CMK (cell line): ENCODE measurements at places on chromosomes 13 and 19.

GRCh38 chr13:109427695-109428094, 358.7 kb downstream of the IRS2 start:
- DNase-seq, result no peak

DNA sequence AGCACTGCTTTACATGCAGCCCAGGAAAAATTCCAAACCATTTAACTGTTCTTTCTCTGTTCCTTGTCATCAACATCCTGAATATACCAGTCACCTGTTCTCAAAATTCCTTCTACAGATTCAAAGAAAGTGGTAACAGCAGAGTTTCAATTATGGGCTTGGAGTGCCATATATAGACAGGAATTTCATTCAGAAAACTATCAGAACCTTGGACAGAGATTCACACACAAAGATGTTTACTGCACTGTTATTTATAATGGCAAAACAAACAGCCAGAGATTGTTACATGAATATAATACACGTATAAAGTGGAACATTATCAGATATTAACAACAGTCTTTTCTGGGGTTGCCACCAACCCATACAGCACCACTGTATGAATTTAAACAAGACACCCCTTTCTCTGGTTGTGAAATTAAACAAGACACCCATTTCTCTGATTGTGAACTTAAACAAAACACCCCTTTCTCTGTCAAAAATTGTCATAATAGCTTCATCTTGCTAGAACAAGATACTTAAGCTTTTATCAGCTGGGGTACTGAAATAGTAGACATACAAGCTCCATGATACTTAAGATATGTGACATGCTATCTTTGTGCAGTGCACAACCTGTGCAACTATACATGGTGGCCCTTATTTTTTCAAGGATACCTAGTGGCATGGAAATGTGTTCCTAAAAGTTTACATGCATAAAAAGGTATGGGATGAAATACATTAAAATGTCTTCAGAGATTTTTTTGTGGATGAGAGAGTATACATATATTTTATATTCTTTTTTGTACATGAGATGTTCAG, 12.6 kb downstream of the CACNA1A start:
- DNase-seq, result no peak

- DNase-seq, result no peak
Measured at GRCh38 chr13:73738626-73739025, 395.6 kb downstream of the KLF12 start.

DNA sequence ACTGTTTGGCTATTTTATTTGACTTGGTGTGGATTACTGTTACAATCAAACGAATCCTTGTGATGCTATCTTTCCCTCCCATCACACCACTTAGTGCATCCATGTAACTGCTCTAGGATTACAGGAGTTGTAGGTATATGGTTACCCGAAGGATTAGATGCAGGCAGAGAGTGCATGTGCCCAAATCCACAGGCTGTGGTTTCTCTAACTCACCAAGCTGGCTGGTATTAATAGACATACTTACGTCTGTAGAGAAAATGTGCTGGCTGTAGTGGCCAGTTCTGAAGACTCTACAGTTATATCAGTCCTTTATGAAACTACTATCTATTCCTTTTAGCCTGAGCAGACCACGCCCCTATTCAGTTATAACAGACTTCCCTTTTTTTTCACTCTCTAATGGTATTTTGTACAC, 1.1 kb upstream of the HMGB1 start:
- DNase-seq, result no peak

- DNase-seq, result no peak
Measured at GRCh38 chr19:3450796-3451411, 29.4 kb downstream of the SMIM24 start.

DNA sequence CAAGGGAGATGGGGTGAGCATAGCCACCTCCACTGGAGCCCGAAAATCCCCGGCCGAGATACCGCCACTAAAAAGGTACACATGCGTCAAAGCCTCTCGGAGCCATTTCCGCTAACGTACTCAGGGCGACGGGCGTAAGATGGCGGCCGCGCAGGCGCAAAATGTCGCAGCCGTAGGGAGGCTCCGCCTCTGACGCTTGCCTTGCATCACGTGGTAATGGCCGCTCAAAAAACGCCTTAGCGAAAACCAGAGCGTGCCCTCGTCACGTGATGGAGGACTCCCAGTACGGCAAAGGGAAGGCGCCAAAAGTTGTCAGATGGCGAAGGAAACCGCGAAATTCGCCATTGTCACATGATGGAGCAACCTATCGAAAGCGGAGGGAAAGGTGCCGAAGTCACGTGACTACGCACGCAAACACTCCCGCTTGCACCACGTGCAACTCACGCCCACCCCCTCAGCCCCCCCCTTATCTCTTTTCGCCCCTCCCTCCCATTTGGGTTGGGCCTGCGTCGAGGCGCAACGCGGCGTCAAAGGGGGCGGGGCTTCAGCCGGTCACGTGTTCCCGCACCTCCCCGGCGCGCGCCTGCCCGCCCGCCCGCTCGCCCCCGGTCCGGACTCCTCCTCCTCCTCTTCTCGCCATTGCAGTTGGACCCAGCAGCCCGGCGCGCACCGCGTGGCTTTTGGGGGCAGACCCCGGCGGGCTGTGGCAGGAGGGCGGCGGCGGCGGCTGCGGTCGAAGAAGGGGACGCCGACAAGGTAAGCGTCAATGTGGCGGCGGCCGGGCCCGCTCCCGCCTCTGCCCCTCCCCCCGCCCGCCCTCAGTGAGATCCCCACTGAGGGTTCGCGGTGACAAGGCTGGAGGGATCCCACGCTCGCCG, at the start of gene ILF3:
Gene ILF3, plus strand, starts transcription at position 615 of the 878 bp plus-strand sequence. CDS start 16,260 bp downstream, outside the sequence.
- peak; percentile 100 for DNase-seq

DNA sequence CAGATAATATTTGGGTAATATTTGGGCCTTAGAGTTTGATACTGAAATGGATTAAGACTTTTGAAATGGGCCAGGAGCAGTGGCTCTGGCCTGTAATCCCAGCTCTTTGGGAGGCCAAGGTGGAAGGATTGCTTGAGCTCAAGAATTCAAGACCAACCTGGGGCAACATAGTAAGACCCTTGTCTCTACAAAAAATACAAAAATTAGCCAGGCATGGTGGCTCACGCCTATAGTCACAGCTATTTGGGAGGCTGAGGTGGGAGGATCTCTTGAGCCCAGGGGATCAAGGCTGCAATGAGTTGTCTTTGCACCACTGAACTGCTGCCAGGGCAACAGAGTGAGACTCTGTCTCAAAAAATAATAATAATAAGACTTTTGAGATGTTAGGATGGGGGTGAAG, 926 bp upstream of the ZNF836 start:
- no peak for DNase-seq

GRCh38 chr13:23433171-23434153, at the start of gene SACS:
Gene SACS, minus strand, starts transcription at chr13:23433702. Its CDS starts 22,463 bp downstream, at chr13:23411239.
- DNase-seq, result no peak

DNA sequence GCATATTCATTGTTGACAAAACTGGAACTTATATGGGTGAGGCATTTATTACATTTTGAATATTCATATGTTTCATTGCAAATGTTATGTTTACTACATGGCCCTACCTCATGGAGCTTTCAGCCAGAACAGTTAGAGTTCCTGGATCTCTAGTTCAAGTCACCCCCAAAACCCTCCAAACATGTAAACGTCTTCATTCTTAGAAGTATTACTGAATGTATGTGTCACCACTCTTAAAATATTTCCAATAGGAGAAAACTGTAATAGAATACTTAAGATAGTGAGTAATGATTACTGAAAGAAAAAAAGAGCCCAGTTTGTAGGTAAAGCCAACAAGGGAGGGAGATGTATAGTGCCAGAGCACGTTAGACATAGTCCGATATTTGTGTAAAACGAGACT, 23.5 kb downstream of the URI1 start:
- no peak for DNase-seq

- no peak for DNase-seq
Measured at GRCh38 chr19:43534816-43535761, 2.1 kb downstream of the ZNF575 start.

DNA sequence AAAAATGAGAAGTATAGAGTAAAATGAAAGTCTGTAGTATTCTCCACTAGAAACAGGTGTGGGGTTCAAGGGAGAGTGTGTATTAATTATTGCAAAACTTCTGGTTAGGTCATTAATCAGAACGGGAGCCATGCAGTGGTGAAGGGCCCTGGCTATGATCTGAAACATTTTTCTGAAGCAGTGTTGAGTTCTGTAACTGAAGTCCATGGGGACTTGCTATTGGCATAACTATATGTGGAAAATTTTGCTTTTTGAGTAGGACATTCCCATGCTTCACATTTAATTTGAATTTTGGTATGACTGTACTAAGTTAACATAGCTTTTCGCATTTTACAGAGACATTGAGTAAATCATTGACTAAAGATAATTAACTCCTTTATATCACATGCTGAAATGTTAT, 67.5 kb downstream of the LRCH1 start:
- no peak for DNase-seq

- no peak for DNase-seq
Measured at GRCh38 chr13:23987331-23987894, 90.1 kb upstream of the C1QTNF9B start.

DNA sequence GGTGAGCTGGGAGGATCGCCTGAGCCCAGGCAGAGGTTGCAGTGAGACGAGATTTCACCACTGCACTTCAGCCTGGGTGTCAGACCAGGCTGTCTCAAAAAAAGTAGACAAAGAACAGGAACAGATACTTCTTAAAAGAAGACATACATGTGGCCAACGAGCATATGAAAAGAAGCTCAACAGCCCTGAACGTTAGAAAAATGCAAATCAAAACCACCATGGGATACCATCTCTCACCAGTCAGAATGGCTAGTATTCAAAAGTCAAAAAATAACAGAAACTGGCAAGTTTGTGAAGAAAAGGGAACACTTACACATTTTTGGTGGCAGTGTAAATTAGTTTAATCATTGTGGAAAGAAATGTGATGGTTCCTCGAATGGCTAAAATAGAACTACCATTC, 3.0 kb upstream of the LGALS14 start:
- DNase-seq, result no peak

GRCh38 chr13:95188128-95188527, 113.1 kb downstream of the ABCC4 start:
- DNase-seq, result no peak

DNA sequence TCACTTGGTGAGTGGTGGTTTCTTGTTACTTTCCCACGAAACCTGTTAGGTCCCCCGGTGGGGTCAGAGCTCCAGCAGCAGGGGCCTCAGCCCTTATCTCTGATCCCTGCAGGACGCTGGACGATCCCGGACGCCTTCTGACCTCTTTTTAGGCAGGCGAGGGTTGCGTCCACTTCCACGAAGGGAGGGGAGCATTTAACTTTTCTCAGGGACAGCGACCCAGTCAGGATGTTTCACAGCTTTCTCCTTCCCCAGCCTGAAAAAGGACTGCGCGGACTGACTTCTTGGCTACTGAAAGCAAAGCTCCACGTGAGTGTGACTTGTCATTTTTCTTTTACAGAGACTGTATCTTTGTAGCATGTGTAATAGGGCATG, 692 bp downstream of the ZNF234 start:
- no peak for DNase-seq

DNA sequence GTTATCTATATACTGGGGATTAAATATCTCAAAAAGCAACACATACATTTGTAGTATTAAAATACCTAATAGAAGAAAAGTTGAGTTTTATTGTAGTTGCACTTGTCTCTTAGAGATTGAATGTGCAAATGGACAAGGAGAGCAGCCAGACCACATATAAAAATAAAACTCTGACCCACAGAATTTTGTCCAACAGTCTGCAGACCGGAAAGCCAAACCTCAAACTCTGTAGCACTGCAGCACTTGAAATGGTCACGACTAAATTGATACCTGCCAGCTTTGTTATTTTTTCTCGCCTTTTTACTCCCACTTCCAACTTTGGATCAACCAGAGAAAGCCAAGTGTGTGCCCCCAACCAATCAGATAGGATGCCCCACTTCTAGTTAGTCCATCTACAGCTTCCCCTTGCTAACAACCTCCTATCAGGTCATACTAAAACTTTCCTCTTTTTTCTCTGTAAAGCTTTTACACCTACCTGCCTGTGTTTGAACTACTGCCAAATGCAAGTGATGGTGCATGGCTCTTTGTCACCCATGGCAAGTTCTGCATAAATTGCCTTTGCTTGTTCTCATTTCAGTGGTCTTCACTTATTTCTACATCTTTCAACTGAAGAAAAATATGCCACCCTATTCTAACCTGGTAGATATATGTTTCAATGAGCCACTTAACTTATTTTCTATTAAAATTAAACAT, 1250.7 kb upstream of the SPRY2 start:
- no peak for DNase-seq

- no peak for DNase-seq
Measured at GRCh38 chr19:16026756-16027155, 49.5 kb upstream of the TPM4 start.

- no peak for DNase-seq
Measured at GRCh38 chr19:19606021-19606420, 12.5 kb downstream of the PBX4 start.

DNA sequence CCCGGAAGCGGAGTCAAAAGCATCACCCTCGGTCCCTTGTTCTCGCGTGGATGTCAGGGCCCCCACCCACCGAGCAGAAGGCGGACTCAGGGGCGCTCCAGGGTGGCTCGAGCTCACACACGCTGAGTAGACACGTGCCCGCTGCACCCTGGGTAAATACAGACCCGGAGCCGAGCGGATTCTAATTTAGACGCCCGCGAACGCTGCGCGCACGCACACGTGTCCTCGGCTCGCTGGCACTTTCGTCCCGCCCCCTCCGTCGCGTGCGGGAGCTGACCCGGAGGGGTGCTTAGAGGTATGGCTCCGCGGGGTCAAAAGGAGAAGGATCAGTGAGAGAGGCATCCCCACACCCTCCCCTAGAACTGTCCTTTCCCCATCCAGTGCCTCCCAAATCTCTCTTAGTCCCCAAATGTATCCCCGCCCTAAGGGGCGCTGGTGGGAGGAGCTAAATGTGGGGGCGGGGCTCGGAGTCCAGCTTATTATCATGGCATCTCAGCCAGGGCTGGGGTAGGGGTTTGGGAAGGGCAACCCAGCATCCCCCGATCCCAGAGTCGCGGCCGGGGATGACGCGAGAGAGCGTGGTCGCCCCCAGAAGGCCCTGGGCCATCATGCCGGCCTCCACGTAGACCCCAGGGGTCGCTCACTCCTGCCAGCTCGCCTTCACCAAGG, 451 bp upstream of the ICAM5 start:
- peak; percentile 87 for DNase-seq

DNA sequence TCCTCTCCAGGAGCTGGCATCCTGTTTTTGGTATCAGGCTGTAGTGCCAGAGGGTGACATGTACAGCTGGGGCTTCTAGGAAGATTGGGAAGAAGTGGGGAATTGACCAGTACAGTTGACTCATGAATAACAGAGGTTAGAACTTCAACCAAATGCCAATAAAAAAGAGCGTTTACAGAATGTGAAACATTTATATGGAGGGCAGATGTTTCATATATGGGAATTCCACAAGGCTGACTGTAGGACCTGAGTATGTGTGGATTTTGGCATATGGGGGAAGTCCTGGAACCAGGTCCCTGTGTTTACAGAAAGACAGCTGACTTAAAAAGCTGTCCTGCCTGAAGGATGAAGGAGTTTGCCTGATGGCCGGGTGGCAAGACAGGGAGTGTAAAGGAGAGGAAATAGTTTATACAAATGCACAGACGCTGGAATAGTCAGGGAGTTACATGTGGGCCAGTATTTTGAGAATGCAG, 5.2 kb downstream of the CHAMP1 start:
- no peak for DNase-seq

- no peak for DNase-seq
Measured at GRCh38 chr13:107457686-107458085, 757.6 kb downstream of the LIG4 start.

GRCh38 chr13:23212671-23213070, 31.9 kb downstream of the SGCG start:
- no peak for DNase-seq

- no peak for DNase-seq
Measured at GRCh38 chr13:110166598-110166997, 140.4 kb downstream of the COL4A1 start.
